SK-N-SH treated with all-trans-retinoic acid at 6 μM for 48 hours (cell line): ENCODE measurements at places on chromosomes 7 and 10.

DNA sequence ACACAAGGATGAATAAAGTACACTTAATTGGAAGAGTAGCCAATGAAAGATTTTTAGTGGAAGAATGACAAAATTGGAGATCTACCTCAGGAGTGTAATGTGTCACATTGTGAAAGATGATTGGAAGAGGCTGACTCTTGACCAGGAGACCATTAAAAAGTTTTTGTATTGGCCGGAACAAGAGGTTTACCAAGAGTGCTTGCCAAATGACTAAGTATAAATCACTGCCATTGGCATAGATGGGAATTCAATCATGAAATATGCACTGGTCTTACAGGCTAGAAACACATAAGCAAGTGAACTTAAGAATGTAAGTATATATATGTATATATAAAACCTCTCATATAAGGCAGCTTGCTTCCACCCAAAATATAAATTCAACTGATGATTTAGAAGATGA is 58.7 kb upstream of the TFEC start:
- ATAC-seq, result no peak

GRCh38 chr7:37062560-37062859 is 338.2 kb upstream of the AOAH start:
- ATAC-seq, result no peak; the same call in 2 of the 3 replicates

- no peak for ATAC-seq
Measured at GRCh38 chr7:27386581-27386980, 144.0 kb downstream of the EVX1 start.

DNA sequence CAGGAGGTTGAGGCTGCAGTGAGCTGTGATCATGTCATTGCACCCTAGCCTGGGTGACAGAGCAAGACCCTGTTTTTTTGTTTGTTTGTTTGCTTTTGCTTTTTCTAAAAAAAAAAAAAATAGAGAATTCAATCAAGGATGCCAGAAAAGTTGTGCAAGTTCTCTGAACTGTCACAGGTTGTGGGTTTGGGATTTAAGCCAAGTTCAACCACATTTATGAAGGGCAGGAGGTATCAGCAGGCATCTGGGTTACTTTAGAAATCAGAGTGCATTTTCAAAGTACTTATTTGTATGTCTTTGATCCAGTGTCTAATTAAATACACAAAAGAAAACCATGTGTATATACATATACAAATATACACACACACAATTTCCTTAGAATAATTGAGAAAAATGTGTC is 151.2 kb upstream of the MINDY3 start:
- ATAC-seq, result no peak

GRCh38 chr7:142355328-142355727 is 97.5 kb upstream of the PRSS58 start:
- no peak for ATAC-seq

- ATAC-seq, result peak; percentile 91
Measured at GRCh38 chr7:81111781-81112540, 193.1 kb upstream of the SEMA3C start.

DNA sequence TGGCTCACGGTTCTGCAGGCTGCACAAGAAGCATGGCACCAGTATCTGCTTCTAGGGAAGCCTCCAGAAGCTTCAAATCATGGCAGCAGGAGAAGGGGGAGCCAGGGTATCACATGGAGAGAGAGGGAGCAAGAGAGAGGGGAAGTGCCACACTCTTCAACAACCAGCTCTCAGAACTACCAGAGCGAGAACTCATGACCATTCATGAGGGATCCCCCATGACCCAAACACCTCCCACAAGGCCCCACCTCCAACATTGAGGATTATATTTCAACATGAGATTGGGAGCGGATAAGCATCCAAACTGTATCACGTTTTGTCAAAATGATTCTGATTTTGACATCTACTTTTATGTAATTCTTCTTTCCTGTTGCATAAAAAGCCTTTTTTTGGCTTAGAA is 38.5 kb downstream of the CREM start:
- ATAC-seq, result no peak

DNA sequence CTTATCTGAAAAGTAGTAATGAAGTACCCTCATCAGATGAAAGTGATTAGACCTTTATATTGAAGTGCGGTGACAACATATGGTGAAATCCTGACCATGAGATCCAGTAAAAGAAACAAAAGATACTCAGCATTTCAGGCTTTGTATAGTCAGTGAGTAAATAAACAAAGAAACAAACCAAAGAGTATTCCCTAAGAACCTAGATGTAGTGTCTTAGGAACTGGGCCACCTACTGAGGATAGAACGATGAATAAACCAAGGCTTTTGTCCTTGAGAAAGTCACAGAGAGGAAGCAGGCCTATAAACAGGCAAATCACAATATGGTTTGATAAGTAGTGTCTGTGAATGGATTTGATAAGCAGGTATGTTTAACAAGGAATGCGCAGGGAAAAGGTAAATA is 46.2 kb downstream of the ZNF277 start:
- ATAC-seq, result no peak

DNA sequence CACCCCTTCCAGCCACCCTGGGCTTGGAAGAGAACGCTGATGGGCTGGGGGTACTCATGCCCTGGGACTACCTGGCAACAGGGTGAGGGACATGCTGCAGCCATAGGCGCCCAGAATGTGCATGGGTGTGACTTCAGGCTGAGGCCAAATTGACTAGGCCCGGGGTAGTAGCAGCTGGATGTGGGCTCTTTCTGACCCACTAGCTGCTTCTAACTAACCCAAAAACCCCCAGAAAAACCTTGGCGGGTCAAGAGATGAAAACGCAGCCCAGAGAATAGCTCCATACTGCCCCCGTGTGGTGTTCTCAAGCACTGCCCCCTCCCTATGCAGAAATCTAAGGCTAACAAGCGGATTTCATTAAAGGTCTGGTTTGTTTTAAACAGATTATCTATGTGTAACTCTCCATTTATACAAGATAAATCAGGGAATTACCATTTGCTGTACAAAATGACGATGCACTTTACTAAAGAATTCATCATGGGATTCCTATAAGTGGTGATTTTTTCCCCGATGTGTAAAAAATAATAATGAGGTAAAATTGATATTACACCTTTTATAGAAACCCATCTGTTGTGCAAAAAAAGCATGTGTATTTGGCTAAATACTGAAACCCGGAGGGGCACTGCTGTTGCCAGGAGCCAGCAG is 4.2 kb downstream of the SMARCD3 start:
- ATAC-seq, result peak; percentile 36

- ATAC-seq, result peak; percentile 88
Measured at GRCh38 chr10:24826009-24826408, 102.3 kb upstream of the ARHGAP21 start.

- ATAC-seq, result no peak
Measured at GRCh38 chr7:158546214-158546613, 41.4 kb downstream of the PTPRN2 start.

DNA sequence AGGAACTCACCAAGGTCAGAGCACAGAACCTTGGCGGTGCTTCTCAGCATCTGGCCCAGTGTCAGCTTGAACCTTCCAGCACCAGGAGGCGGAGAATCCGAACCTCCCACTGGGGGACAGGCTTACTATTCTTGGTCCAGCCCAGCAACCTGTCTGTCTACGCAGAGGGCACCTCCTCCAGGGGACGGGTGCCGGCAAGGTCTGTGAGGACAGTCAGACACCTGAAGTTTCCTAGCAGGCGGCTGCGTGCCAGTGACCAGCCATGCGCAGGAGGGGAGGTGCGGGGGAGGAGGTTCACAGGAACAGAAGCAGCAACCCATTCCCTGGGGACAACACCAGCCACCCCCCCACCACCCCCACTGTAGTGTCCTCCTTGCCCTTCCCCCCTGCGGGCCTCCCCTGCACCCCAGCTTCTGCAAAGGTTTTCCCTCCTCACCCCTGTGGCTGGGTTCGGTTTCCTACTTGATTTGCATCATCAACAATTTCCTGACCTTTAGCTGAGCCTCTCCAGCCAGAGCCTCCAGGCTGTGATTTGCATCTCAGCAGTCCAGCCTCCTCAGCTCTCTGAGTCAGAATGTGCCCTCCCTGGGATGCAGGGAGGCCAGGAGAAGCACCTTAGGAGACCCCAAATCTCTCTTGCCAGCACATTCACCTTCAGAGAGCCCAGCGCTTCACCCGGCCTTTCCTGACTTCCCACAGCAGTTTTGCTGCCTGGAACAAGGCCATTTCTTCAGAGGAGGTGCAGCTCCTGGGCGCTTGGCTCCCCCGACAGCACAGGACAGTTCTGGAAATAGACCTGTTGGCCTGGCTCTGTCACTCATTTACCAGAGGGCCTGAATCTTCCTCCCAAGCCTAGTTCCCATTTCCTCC is 107.5 kb upstream of the NPS start:
- ATAC-seq, result no peak

DNA sequence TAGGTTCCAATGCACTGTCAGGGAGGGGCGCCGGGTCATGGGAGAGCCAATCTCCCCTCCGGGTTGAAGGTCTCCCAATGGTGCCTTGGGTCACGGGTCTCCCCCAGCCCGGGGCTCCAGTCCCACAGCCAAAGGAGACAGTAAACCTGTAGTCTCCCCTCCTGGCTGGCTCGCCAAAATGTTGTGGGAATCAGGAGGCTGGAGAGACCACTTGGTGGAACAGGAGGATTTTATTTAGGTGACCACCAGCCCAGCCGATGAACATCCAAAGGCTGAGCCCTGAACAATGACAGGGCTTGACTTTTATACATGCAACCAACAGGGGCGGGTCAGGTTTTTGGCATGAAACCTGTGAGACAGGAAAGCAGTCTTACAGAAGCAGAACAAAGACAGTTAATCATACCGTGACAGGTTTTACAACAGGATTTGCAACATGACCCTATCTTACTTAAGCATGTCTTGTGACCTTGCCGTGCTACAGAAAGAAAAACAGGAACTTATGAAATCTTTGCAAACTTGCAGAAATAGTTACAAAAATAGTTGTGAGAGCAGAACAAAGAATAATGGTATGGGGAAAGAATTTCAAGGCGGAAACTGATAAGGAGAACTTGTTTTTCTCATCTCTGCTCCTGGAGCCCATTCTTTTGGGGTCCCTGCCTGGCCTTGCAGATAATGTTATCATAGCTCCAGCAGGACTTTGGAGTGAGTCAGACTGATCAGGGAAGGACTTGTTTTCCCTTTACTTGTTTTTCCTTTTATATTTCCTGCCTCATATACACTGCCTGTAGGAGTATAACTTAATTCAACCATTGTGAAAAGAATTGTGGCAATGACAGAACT is 7.1 kb downstream of the ERV3-1 start:
- ATAC-seq, result no peak

DNA sequence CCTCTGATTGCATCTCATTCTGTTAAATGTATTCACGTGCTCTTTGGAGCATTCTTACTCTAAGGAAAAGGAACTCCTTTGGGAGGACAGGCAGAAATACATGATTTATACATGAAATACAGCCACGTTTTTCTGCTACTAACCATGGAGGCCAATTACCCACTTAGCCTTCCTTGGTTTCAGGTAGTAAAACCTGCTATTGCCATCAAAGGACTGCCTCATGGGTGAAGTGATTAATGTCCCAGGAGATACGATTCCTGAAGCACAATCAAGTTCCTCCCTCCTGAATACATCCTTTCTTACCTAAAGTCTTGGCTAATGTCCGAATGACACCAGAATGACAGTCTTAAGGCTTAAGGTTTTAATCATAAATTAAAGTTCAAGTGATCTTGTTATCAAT is 58.5 kb upstream of the PIK3CG start:
- ATAC-seq, result no peak

DNA sequence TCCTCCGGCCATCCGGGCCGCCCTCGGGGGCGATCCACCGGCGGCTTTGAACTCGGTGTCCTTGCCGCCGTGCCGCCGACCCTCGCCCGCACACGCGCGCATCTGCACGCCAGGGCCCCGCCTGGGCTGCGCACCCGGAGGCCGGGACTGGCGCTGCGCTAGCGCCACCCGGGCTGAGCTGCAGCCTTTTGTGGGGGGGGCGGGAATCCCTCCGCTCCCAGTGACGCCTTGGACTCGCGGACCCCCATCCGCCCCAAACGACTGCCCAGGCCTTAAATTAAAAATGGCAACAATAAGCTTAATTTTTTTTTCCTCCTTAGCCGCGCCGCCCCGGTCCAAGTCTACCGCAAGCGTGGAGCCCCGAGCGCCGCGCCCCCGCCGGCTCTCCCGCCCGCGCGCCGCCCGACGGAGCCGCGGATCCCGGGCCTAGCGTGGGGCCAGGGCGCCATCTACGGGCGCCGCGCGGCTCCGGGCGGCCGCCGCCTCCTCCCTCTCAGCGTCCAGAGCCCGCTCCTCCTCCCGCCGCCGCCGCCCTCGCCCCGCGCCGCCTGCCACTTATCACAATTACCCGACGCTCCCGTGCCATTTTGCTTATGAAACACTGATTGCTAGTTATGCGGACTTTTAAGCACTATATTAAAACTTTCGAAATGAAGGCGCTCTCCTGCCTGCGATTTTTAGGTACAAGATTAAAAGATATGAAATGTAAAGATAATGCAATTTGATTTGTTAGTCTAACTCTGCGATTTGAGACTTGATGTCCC is 7.5 kb upstream of the EBF3 start:
- peak; percentile 89 for ATAC-seq

DNA sequence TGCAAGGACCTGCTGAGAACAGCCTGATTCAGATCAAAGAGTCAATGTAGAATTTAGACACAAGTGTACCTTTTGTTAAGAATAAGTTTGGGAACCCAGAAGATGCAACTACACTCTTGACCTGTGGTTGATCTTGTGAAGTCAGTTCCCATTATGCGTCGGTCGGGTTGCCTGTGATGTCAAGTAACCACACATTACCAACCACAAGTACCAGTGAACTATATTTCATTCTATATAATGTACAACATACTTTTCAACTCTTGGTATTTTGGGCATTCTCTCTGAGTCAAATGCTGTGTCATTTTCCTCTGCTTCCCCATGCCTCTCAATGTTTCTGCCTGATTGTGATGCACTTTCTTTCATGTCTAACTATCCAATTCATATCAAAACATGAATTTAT is 426.2 kb downstream of the ETV1 start:
- no peak for ATAC-seq

GRCh38 chr7:33722383-33723101 is 182.8 kb upstream of the BMPER start:
- ATAC-seq, result peak; percentile 98

DNA sequence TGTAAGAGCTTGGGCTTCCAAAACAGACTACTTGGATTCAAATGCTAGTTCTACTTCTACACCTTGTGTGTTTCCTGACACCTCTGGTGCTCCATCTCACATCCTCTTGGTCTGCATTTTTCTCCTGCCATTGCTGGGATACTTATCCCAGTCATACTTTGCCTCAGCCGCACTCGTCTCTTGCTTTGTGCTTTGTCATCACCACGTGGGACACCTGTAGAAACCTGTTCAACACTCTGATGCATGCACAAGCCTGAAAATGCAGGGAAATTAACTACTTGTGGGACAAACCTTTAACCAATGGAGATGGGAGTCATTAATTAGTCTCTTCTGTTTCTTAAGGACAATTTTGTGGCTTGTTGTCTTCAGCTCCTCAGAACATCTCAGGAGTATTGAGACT is 94.2 kb upstream of the PHYHIPL start:
- ATAC-seq, result no peak
